ENCODE measurements at places on chromosomes 3 and 15.

- DNase-seq = no peak
Measured at GRCh38 chr15:40064231-40064894, 25.4 kb upstream of the SRP14 start.

DNA sequence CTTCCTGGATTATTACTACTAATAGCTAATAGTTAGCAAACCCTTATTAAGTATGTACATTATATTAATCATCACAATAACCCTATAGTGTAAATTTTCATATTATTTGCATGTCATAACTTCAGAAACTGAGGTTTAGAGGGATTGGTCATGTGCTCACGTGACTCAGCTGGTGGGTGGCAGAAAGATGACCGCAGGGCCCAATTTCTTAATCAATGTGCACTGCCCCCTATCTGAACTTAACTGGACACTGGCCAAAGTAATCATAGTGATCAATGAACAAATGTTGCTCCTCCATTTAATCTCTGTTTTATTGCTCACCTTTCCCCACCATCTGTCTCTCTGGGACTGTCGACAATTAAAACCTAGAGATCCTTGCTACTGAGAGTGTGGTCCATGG is 52.2 kb downstream of the PLD1 start:
- no peak for DNase-seq

DNA sequence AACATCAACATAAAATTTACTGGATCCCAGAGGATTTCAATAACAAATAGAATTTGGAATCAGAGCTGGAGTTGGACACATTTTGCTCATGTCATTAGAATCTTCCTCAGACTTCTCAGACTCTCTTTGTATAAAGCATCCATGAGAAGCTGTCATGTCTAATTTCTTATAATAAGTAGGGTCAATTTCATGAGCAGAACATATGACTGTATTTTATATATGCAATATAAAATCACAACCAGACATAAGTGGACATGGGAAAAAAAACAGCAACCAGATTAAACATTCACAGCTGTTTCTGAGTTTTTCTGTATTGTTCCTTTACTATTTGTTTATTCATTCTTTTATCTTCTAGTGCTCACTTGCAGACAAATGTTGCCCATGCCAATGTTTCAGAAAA is 325.5 kb downstream of the RBMS3 start:
- no peak for DNase-seq

DNA sequence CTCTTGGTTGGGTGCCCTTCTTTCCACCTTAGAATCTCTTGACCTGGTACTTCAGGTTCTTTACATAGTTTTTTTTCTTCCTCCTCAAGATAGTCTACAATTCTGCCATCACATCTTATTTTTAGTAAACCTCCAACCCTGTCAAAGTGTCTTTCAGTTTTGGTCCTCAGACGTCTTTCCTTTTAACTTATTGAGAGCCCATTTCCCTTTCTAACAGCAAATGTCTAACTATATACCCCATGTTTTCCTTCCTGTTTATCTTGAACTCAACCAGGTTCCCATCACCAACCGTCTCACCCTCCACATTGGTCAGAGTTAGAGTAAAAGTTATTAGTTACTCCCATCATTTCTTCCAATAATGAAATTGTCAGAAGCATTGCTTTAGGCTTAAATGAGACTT is 10.4 kb downstream of the KBTBD12 start:
- DNase-seq = no peak

- no peak for DNase-seq
Measured at GRCh38 chr3:188421836-188422540, 268.0 kb downstream of the LPP start.

GRCh38 chr15:63945838-63946298 is 100.4 kb downstream of the DAPK2 start:
- DNase-seq = no peak

DNA sequence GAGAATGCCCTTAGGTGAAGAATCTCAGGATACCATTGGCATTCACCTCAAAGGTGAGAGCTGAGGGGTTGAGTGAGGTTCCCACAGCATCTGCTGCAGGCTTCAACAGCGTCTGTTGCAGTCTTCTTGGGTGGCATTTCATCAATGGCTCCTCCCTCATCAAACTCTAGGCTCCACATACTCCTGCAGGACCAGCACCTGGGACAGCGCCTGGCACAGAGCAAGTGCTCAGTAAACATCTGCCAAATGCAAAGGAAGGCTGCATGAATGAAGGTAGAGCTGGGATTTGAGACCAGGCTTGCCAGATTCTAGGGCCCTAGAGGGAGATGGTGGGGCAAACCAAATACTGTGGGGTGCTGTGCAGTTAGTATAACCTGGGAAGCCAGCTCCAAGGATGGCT is 9.6 kb downstream of the TRH start:
- no peak for DNase-seq

DNA sequence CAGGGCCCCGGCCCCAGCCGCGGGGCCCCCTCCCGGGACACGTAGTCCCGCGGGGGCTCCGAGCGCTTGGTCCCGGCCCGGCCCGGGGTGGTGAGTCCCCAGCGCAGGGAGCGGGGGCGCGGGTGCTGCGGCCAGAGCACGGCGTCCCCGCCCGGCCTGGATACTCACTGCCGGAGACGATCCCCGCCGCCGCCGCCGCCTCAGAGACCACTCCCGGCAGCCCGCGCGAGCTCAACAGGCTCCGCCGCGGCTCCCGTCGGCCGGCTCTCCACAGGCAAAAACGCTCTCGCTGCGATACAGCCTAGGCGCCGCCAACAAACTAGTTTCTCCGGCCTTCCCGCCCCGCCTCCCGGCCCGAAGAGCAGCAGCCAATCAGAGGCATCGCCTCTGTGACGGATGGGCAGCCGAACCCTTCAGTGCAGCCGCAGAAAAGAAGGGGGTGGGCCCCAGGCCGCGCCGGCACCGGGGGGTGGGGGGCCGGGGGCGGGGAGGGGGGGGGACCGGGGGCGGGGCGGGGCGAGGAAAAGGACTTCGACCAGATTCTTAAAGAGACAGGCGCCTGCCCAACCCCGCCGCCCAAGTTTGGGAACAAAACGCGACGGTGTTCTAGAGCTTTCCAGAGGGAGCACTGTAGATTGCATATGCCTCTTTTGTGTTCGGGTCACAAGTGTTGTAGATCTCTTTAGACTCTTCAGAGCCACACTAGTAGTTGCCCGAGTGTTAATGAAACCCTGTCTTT is at the start of gene KLHL25:
TSS of gene KLHL25 (minus strand) at position 328 of the 739 bp plus-strand sequence. CDS start 25,115 bp downstream, outside the sequence.
- DNase-seq = peak; percentile 96

GRCh38 chr3:45272032-45272810 is 46.1 kb upstream of the TMEM158 start:
- no peak for DNase-seq

- DNase-seq = no peak
Measured at GRCh38 chr15:90091156-90091931, 10.9 kb downstream of the IDH2 start.

- no peak for DNase-seq
Measured at GRCh38 chr15:74432271-74432967, 1.3 kb downstream of the SEMA7A start.

DNA sequence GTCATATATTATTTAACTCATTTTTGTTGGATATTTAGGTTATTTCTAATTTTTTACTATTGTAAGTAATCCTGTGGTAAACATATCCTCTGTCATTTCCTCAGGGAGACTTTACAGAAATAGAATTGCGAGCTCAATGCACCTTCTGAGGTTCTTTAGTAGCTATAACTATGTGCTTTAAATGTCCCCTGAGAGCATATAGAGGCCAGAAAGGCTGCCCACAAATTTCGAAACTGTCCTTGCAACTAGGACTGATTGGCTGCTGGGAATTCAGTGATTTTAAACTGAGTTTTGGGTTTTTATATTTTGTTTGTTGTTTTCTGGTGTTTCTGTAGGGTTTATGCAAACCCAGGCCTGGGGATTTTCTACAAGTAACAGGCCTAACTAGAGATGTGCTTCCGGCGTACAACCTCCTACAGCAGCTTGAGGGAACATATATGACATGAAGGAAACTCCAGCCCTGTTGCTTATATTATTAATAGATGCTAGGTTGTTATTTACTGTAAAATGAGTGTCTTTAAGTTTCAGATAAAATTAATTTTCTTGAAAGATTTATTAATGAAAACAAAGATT is 29.1 kb upstream of the P4HTM start:
- DNase-seq = no peak

- no peak for DNase-seq
Measured at GRCh38 chr3:192408007-192408646, 319.2 kb downstream of the FGF12 start.

All from coronary artery (tissue), 2 donors.